ENCODE measurements at places on chromosomes 4 and X. TPM values are rescaled to one million over a fixed set of nuclear protein-coding genes. Genes with fewer than 3 reads are reported as not detected.

Gene PABPC4L
- total RNA-seq, result 10.8 TPM

Gene MANBA
- 29.7 TPM for total RNA-seq

Gene GLRA2
- total RNA-seq, result 0.12 TPM

Gene MFSD8
- total RNA-seq, result 34.3 TPM

Gene GSX2
- not detected for total RNA-seq

Gene PABPC1L2A
- total RNA-seq, result not detected

Gene HERC5
- total RNA-seq, result 4.9 TPM

Gene SMIM43
- total RNA-seq, result 0.23 TPM

Data from metanephros (tissue), 2 donors.